ENCODE measurements at places on chromosomes 16 and 17.

- DNase-seq: no peak
Observed at GRCh38 chr17:77516902-77517301, 376.1 kb downstream of the SEC14L1 start.

DNA sequence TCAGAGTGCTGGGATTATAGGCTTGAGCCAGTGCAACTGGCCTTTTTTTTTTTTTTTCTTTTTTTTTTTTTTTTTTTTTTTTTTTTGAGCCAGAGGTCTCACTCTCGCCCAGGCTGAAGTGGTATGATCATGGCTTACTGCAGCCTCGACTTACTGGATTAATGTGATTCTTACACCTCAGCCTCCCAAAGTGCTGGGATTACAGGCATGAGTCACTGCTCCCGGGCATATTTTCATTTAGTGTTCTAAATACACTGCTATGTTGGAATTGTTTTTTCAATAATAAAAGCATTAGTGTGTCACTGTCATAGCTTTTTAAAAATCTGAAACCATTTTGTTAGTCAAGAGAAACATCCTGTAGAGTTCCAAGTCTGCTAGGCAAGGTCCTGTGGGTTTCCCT, 40.3 kb downstream of the NDE1 start:
- no peak for DNase-seq

- DNase-seq: no peak
Observed at GRCh38 chr17:67051837-67052236, 7.5 kb downstream of the CACNG1 start.

DNA sequence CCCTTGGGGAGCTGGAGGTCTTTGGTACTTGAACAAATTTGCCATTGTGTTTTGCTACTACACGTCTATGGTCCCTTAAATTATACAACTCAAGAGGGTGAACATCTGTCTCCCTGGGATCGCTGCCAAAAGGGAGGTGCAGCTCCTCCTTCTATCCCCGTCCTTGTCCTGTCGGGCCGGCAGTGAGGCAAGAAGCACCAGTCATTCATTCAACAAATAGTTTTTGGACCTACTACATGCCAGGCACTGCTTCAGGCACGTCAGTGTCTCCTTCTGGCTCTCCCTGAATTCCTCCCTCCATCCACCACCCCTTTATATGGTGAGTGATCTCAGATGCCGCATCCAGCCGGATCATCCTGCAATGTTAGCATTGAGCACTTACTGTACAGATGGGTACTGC, 2.2 kb upstream of the RPL38 start:
- no peak for DNase-seq

GRCh38 chr16:84614073-84614459, 3.8 kb downstream of the COTL1 start:
- no peak for DNase-seq

DNA sequence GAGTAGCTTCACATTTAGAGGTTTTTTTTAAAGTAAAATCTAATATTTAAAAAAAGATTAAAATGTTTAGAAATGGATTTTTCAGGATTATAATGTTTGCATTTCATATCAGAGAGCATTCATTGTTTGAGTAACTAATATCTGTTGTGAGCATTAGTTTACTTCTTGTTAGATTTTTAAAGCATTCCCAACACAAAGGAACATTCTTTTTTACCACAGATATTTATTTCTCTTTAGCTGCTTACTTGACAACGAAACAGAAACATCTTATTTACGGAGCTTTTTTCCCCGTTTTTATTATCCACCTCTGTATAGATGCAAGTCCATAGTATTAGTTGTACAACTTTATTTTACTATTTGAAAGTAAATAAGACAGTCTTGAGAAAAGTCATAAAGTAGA, 53.0 kb downstream of the NFAT5 start:
- DNase-seq: no peak

DNA sequence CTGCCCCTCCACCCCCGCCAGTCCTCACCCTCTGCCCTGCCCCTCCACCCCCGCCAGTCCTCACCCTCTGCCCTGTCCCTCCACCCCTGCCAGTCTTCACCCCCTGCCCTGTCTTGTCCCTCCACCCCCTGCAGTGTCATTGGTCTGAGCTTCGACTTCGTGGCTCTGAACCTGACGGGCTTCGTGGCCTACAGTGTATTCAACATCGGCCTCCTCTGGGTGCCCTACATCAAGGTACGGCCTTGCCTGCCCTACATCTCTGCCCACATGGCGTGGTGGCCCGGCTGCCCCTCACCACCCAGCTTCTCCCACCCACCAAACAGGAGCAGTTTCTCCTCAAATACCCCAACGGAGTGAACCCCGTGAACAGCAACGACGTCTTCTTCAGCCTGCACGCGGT, 12.0 kb downstream of the TAX1BP3 start:
- DNase-seq: no peak

DNA sequence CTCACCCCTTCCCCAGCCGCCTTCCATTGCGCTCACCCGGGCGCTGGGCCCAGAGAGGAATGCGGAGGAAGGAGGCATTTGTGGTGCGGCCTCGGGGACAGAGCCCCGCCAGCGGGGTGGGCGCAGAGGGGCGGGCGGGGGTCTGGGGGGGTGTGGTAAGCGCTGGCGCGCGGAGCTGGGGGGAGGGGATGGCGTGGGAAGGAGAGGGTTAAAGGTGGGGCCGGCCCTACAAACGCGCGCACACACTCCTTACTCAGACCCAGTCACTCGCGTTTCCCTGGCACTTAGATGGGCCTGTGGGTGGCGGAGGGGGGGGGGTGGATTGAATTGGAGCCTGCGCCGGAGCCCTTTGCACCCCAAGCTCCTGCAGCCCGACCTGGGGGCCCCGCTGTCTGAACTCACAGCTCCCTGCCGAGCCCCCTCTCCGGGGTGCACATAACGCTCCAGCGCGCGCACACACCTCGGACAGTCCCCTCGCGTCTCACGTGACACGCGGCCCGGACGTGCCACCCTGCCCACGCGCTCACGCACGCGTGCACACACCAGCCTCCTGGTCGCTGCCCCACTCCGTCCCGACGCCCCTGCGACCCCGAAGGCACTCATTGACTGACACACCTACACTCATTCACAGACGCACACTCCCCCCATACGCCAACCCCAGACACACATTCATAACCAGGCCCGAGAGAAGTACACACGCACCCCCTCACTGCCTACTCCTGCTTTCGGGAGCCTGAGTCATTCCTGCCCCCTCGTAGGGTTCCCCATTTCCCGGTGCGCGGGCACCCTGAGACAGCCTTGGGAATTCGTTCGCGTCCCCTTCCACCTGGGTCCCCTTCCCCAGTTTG, 844 bp downstream of the TBKBP1 start:
- peak; percentile 74 for DNase-seq

DNA sequence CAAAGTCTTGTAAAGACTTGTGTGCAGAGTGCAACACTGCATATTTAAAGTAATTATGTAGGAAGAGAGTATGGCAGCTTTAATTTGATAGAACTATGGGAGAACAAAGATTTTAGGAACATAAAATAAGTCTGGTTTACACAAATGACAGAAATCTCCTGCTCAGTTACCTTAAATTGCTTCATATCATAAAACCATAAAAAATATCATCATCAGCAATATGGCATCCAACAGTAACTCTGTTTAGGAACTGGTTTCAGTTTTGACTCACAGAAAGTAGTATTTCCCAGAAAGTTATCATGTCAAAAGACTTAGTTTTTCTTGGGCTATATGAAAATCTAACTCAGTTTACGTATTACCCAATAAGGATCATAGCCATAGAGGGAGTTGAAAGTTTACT, 292.1 kb upstream of the PMFBP1 start:
- DNase-seq: no peak

DNA sequence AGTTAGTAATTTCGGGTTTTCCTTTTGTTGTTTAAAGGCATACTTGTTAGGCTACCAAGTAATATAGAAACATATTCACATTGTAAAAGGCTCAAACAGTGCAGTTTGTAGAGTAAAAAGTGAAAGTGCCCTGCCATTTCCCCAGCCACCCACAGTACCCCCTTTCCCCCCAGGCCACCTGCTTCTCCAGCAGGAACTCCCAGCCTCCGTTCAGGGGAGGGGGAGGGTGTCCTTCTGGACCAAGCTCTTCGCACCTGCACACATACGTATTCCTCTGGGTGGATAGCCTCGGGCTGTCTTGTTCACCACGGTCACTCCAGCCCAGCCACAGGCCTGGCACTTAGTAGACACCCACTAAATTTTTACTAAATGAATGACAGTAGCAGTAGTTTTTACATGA, 144.5 kb downstream of the CLEC16A start:
- DNase-seq: no peak

DNA sequence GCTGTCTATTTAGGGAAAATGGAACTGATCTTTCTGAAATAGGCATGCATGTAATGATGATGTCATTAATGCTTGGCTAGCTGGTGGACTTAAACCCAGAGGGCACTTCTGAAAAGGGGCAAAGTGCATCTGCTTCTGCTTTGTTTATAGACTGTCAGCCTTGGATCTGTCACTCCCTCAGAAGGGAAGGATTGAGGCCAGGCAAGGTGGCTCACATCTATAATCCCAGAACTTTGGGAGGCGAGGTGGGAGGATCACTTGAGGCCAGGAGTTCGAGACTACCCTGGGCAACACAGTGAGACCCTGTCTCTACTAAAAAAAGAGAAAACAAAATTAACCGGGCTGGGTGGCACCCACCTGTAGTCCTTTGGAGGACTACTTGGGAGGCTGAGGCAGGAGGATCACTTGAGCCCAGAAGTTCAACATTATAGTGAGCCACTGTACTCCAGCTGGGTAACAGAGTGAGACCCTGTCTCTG, 185.5 kb downstream of the WWOX start:
- DNase-seq: no peak

DNA sequence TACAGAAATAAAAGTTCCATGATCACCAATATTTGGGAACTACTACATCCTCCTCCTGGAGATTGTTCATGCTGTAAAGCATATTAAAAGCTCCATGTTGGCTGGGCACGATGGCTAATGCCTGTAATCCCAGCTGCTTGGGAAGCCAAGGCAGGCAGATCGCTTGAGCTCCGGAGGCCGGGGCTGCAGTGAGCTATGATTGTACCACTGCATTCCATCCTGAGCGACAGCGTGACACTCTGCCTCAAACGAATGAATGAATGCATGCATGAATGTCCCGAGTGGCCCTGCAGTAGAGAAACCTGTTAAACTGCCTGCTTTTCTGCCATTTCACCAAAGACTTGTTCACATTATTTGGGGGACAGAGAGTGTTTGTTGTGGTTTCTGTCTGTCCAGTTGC, 15.0 kb downstream of the CNEP1R1 start:
- DNase-seq: no peak

DNA sequence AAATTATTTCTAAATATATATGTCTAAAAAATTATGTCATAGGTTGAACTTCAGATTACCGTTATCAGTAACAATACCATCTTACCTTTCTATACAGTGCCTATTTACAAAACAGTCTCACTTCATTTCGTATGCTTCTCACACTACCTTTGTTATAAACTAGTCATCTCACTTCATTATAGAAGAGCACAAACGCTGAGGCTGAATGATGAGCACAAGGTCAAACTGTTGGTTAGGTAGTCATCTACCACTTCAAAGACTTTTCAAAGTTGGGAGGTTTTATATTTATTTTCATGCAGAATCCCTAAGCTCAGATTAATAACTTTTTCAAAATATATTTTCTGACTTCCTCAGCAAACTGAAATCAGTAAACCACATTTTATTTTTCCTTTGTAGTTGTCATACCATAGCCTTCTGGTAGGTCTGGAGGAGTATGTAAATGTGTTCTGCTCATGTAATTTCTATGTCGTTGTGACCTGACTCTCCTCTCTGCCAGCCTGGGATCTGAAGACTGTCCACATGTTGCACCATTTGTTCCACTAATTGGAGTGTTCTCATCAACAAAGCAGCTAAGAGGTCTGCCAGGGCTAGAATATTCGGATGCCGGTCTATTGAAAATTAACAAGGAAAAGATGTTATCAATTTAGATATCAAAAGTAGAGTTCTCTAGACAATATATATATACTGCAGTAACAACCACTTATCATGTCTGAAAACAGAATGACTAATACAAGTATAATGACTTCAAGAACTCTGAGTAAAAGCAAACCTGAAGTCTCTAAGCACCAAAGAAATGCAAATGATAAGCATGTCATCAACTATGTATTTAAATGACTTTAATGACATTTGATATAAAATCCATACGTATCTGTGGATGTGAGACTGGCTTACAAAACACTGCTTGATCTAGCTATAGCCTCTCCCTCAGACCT, 73.9 kb downstream of the CEP95 start:
- DNase-seq: peak; percentile 32

DNA sequence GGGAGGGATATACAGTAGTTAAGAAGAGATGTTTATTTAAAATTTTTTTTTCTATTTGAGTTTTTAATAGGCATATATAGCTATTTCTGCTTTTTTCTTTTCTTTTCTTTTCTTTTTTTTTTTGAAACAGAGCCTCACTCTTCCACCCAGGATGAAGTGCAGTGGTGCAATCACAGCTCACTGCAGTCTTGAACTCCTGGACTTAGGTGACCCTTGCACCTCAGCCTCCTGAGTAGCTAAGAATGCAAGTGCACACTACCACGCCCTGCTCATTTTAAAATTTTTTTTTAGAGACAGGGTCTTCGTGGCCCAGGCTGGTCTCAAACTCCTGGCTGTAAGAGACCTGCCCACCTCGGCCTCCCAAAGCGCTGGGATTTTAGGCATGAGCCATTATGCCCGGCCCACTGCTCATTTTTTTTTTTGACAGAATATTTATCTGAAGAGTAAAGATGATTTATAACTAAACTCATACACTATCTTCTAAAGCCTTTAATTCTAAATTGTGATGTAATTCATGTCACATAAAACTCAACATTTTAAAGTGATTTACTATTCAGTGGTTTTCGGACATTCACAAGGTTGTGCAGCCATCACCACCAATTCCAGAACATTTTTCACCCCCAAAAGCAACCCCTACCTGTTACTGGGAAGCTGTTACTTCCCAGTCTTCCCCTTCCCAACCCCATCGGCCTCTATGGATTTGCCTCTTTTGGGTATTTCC, 106.0 kb downstream of the VPS53 start:
- DNase-seq: no peak

- no peak for DNase-seq
Observed at GRCh38 chr16:84722068-84722467, 22.3 kb downstream of the USP10 start.

- no peak for DNase-seq
Observed at GRCh38 chr17:74736513-74737298, at the start of gene RAB37. TSS of gene RAB37 (plus strand) at chr17:74737256. CDS start at chr17:74737273, 17 bp downstream.

DNA sequence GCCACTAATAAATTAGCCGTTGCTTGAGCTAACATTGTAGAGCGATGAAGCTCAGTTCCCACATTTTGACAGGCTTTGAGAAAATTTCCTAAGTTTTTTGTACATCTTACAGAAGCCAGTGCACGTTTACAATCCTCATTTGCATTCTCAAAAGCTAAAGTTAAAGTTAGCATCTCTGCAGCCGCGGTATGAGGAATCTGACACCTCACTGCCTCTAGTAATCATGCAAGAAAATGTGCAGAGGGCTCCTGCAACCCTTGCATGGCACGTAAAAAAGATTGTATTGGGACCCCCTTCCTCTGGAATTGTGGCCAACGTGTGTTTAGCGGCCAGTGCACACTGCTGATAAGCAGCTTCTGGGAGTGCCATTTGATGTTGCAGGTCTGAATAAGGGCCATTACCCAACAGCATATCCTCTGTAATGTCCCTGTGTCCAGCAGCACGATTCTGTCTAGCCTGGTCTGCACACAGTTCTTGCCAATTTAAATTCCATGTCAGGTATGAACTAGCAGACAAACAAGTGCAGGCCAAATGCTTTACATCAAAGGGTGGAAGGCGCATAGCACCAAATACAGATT, 12.4 kb upstream of the ZNF689 start:
- DNase-seq: no peak
